ENCODE measurements at places on chromosomes 7 and 10. TPM values are rescaled to one million over a fixed set of nuclear protein-coding genes. Genes with fewer than 3 reads are reported as not detected.

DNA sequence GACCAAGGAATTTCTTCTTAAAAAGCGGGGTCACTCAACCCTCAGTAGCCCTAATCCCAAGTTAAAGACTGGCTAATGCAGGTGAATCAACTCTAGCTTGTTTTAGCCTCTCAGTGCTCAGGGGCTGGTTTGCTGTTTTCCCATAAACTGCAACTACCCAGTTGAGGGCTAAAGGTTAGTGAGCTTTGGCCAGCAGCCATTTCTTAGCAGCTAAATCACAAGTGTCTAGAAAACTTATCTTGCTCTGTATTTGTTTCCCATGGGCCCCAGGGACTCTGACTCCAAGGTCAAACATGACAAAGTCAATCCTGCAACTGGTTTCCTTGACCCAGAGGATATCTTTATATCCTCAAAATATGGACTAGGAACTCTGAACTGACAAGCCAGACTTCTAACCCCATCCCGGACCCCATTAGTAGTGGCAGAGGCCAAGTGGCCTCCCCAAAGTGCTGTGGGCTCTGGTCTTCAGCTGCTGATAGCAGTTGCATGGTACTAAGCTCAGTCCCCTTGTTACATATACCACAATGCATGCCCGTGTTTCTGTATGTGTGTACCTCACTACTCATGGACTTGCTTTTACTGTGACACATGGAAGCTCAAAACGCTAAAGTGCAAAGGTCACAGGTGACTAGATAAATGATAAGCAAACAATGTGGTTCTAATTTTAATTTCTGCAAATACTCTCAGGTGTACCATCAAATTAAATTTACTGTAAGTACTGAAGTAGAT lies 793.0 kb upstream of the IGFBP3 start:
- no peaks in the 10 kb centered on the region for H3K36me3 ChIP-seq
- H3K4me1 ChIP-seq = no peaks in the 10 kb centered on the region
- DNase-seq = no peak
- H3K4me3 ChIP-seq = no peak overlapping the region

DNA sequence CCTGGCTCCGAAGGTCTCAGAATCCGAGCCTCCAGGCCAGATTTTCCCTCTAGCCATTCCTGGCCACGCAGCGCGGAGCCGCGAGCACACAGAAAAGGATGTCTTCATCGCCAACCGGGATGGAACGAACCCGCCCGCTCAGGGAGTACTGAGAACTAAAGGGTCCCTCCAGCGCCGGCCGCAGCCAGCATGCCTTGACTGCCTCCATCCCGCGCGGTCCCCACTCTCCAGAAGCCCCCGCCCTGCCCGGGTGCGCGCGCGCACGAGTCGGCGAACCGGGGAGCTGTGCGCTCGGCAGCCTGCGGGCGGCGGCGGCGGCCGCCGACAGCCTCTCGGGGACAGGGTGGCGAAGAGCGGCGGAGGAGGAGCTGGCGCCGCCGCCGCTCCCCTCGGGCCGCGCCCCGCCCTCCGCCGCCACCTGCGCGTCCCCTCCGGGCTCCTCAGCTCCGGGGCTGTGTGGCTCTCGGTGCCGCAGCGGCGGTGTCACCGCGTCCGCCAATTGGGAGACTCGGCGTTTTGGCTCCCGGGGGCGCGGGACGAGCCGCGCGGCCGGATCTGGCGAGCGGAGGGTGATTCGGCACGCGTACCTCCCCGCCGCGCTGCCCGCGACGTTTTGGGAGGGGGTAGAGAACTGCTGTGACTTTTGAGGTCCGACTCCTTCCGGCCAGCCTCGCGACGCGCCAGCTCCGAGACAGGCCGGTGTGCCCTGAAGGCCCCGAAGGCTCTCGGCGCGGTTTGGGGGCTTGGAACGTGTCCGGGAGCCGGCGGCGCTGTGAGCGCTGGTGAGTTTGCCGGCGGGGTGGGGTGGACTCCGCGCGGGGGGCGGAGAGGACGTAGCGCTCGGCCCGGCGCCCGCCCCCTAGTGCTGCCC lies 453 bp upstream of the GALNT17 start:
- no peak overlapping the region for H3K27ac ChIP-seq
- no peaks in the 10 kb centered on the region for H3K4me1 ChIP-seq
- H3K4me3 ChIP-seq = no peak overlapping the region
- no peaks in the 10 kb centered on the region for H3K36me3 ChIP-seq

DNA sequence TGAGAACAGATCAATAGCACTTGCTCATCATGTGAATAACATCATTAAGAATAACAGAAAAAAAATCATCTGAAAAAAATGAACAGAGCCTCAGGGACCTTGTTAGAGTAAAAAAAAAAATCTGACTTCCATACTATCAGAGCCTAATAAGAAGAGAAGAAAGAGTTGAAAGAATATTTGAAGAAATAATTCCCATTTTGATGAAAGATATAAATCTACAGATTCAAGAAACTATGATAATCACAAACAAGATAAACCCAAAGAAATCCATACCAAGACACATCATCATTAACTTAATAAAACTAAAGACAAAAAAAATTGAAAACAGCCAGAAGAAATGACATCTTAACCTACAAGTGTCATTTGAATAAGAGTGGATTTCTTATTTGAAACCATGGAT lies 134.4 kb downstream of the BMS1 start:
- no peaks in the 10 kb centered on the region for H3K4me1 ChIP-seq
- H3K36me3 ChIP-seq = no peaks in the 10 kb centered on the region
- no peak overlapping the region for H3K4me3 ChIP-seq
- no peak overlapping the region for H3K27ac ChIP-seq
- no peak for DNase-seq
- no peaks in the 10 kb centered on the region for H3K27me3 ChIP-seq

DNA sequence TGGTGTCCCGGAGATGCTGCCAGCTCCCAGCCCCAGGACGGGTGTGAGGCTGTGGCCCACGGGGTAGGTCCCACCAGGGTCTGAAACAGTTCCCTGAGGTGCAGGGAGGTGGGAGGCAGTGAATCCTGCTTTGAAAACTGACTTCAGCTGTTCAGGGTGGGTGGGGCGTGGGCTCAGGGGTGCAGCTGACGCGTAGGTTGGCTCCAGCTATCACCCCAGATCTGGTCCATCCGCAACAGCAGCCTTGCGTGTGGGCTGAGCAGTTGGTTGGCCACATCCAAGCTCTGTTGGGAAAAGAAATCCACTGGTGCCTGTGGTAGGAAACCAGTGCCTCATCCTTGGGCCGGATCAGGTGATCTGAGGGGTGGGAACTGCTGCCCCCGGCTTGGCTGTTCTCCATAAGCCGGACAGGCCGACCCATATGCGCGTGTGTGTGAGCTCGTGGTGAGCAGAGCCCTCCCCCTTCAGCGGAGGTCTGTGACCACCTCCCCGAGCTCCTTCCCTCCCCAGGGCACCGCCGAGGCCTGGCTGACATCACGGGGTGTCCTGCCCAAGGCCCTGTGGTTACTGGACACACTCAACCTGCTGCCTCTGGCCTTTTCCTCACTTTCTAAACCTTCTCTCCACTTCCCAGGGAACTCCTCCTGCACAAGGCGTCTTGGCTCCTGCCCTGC lies 15.4 kb upstream of the FAM20C start:
- H3K4me1 ChIP-seq = no peaks in the 10 kb centered on the region
- H3K27me3 ChIP-seq = no peaks in the 10 kb centered on the region
- DNase-seq = no peak
- no peak overlapping the region for H3K27ac ChIP-seq

GRCh38 chr10:106355450-106355849 lies 809.1 kb downstream of the SORCS1 start:
- H3K4me3 ChIP-seq = no peak overlapping the region
- H3K4me1 ChIP-seq = no peaks in the 10 kb centered on the region
- no peak overlapping the region for H3K27ac ChIP-seq

GRCh38 chr10:48543182-48543844 lies 61.6 kb downstream of the ARHGAP22 start:
- H3K4me3 ChIP-seq = no peak overlapping the region
- no peaks in the 10 kb centered on the region for H3K4me1 ChIP-seq
- DNase-seq = no peak

- H3K4me1 ChIP-seq = no peaks in the 10 kb centered on the region
- no peaks in the 10 kb centered on the region for H3K36me3 ChIP-seq
- DNase-seq = peak; percentile 59
- H3K4me3 ChIP-seq = no peak overlapping the region
Measured at GRCh38 chr10:71156436-71156835, 55.9 kb upstream of the UNC5B start.

- DNase-seq = no peak
- no peak overlapping the region for H3K27ac ChIP-seq
- H3K36me3 ChIP-seq = peaks cover 7% of the 10 kb centered on the region
- H3K27me3 ChIP-seq = no peaks in the 10 kb centered on the region
- H3K4me1 ChIP-seq = peaks cover 17% of the 10 kb centered on the region
Measured at GRCh38 chr10:70197235-70197945, 27.1 kb upstream of the SAR1A start.

GRCh38 chr7:100965723-100966541 lies 3.4 kb upstream of the MUC12 start:
- H3K36me3 ChIP-seq = no peaks in the 10 kb centered on the region
- peak; percentile 25 for DNase-seq
- H3K27ac ChIP-seq = no peak overlapping the region
- H3K4me3 ChIP-seq = no peak overlapping the region

- no peak for DNase-seq
- no peaks in the 10 kb centered on the region for H3K27me3 ChIP-seq
- H3K4me1 ChIP-seq = no peaks in the 10 kb centered on the region
- H3K36me3 ChIP-seq = no peaks in the 10 kb centered on the region
Measured at GRCh38 chr10:20963721-20964595, 66.8 kb upstream of the NEBL start.

DNA sequence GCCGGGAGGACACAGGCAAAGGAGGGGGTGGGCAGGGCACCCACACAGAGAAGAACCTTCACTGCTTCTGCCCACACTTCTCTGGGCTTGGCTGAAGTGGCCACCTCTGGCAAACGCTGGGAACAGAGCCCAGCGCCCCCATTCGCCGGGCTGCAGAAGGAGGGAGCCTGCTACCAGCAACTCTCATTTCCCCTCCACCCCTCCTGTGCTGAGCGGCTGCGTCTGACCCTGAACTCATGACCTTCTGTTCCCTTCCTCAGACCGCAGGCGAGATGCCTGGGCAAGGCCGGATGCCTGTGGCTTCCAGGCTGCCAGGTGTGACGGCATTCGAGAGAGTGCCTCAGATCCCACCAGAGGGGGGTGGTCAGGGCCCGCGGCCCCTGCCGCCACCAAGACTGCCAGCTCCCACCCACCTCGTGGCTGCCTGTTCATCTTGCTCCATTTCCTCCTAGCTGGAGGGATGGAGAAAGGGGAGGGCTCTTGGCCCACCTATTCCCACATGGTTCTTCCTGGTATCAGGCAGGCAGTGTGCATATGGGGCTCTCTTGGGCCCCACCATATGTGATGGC lies 19.8 kb downstream of the DNAJB12 start:
- no peak overlapping the region for H3K4me3 ChIP-seq
- H3K27ac ChIP-seq = peak overlapping the region; percentile 83
- H3K36me3 ChIP-seq = peaks cover 18% of the 10 kb centered on the region
- H3K4me1 ChIP-seq = peaks cover 36% of the 10 kb centered on the region

DNA sequence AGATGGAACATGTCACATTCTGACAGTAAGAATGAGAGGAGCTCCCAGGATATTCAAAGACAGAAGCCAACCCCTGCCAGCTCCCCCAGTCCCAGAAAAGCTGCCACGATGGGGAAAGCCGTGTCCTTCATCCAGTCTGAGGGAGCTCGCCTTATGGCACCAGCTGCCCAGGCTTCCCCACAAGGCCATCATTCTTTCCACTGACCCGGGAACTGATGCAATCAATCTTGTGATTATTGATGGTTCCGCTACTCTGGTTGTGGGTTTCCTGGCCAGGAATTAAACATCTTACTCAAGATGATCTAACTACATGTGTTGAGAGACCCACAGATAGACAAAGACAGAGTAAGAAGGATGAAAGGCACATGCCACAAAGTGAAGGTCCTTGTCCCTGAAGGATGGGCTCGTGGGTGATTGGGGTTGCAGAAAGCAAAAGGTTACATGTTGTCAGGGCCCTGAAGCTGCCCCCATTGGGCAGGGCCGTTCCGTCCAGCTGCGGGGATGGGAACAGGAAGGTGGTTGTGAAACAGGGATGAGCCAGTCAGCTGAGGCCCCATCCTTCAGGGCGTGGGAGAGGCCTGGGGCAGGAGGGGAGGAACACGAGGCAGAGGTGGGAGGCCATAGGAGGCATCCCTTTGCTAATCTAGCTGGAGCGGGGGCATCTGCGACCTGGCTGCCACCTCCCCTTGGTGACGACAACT lies 127.6 kb downstream of the OAT start:
- H3K4me3 ChIP-seq = no peak overlapping the region
- peak; percentile 25 for DNase-seq
- H3K36me3 ChIP-seq = no peaks in the 10 kb centered on the region
- no peak overlapping the region for H3K27ac ChIP-seq
- no peaks in the 10 kb centered on the region for H3K4me1 ChIP-seq

- no peak for DNase-seq
- H3K27me3 ChIP-seq = peaks cover 2% of the 10 kb centered on the region
- no peak overlapping the region for H3K27ac ChIP-seq
- H3K4me3 ChIP-seq = no peak overlapping the region
- peaks cover 6% of the 10 kb centered on the region for H3K4me1 ChIP-seq
Measured at GRCh38 chr10:70513848-70514309, 35.3 kb downstream of the PALD1 start.

GRCh38 chr10:37732685-37733084 lies 124.7 kb downstream of the ZNF248 start:
- no peak overlapping the region for H3K27ac ChIP-seq
- H3K4me3 ChIP-seq = no peak overlapping the region
- peaks cover 2% of the 10 kb centered on the region for H3K4me1 ChIP-seq
- H3K36me3 ChIP-seq = no peaks in the 10 kb centered on the region

DNA sequence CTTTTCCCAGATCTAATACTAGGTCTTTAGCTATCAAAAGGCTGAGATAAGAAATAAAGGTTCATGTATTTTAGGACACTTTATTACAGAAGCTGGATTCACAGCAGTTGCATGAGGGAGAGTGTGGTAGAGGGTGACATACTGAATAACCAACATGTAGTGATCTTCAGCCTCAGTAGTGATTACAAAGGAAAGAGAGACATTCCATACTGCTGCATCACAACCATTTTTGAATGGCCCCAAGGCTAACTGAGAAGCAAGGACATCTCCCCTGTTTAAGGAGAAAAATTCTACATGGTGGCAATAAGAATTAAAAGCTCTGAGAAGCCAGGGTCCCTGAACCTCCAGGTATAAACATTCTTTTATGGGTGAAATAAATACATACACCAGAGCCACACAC lies 35.3 kb downstream of the COG5 start:
- peak; percentile 19 for DNase-seq
- no peak overlapping the region for H3K4me3 ChIP-seq
- H3K36me3 ChIP-seq = no peaks in the 10 kb centered on the region
- no peaks in the 10 kb centered on the region for H3K4me1 ChIP-seq

GRCh38 chr7:75889826-75890225 lies 11.0 kb downstream of the RHBDD2 start:
- H3K36me3 ChIP-seq = peaks cover 4% of the 10 kb centered on the region
- H3K27me3 ChIP-seq = no peaks in the 10 kb centered on the region
- H3K4me3 ChIP-seq = no peak overlapping the region

The KCNIP2 gene
- total RNA-seq = 0.77 TPM

The ADGRA1 gene
- total RNA-seq = not detected

The SPDYE11 gene
- not detected for total RNA-seq

The CYP3A4 gene
- not detected for total RNA-seq

The NAT16 gene
- not detected for total RNA-seq

The CYP2C19 gene
- total RNA-seq = not detected

Data from fibroblast of lung (primary cell).